ENCODE measurements at places on chromosomes 7 and 10.

GRCh38 chr7:88818552-88818951 is 23.0 kb upstream of the TEX47 start:
- DNase-seq = no peak

DNA sequence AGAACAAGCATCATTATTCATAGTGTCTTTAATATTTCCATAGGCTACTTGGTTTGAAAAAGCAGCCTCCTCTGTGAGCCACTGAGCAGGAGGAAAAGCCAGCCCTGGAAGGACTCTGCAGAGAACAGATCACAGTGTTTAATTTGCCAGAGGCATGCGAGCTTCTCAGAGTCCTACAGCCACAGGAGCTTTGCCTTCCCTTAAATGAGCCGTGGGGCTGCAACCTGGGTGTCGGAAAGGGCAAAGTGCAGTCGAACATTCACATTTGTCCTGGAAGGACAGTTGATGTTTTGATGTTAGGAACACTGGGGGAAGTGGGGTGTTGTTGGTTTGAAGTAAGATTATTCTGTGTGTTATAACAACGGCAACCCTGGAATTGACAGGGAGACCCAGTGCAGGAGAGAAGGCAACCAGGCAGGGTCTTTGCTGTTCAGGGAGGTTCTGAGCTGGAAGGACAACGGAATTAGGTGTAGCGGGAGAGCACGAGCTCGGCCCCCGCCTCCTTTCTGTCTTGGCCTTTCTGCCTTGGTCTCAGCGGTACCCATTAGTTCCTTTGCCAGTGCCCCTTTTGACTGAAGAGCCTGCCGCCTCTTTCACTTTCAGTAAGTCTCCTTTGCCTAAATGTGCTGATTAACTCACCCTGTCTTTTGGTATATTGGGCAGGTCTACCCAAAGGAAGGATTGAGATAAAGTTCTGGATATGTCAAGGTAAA is 192.3 kb upstream of the PITRM1 start:
- no peak for DNase-seq

GRCh38 chr7:91910171-91910570 is 29.7 kb upstream of the MTERF1 start:
- no peak for DNase-seq

- DNase-seq = peak; percentile 13
Observed at GRCh38 chr10:79316671-79317431, 30.4 kb upstream of the PPIF start.

All from RPMI8226 (cell line).